ENCODE measurements at places on chromosomes 16 and 17.

DNA sequence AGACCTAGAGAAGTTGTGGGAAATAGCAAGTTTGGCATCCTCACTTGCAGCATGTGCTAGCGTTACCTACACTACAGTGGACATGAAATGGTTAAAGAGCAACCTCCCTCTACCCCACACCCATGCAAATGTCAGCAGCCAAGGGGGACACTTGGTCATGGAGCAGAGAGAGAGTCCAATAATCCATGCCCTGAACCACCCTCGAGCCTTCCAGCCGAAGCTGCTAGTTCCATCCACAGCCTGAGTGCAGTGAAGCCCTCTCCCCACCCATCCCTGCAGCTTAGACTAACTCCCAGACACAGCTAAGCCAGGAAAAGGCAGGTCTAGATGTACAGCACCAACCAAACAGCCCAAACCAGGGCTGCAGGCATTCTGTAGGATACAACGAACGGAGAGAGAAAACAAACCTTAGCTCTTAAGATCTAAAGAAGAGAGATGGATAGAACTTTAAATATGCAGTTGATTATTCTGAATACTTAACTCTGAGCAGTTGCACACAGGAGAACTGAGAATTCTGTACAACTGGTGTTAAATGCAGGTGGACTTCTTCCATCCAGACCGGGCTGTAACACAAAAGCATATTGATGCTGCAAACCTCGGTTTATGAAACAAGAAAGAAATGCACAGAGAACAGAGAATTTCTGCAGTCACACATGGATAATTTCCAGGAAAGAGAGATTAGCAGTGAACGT lies 93.8 kb downstream of the SALL1 start:
- DNase-seq, result no peak

GRCh38 chr16:82043680-82044584 lies 8.9 kb downstream of the HSD17B2 start:
- no peak for DNase-seq

- peak; percentile 21 for DNase-seq
Observed at GRCh38 chr16:78796221-78796866, 696.9 kb downstream of the WWOX start.

DNA sequence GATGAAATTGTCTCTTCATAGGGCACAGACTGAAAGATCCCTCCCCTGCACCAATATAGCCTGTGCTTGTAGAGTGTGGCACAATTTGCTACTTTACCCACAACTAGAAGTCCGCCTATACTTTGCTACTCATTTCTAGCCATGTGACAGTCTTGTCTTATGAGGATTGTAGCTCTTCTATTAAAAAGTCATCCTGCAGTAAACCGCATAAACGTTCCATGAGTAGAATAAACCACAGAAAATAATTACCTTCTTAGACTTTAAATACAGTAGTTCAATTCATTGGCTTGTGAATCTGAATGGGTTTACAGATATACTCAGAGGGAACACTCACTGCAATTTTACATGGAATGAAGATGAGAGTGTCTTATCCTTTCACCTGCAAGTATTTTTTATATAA lies 4.4 kb downstream of the KRT27 start:
- no peak for DNase-seq

DNA sequence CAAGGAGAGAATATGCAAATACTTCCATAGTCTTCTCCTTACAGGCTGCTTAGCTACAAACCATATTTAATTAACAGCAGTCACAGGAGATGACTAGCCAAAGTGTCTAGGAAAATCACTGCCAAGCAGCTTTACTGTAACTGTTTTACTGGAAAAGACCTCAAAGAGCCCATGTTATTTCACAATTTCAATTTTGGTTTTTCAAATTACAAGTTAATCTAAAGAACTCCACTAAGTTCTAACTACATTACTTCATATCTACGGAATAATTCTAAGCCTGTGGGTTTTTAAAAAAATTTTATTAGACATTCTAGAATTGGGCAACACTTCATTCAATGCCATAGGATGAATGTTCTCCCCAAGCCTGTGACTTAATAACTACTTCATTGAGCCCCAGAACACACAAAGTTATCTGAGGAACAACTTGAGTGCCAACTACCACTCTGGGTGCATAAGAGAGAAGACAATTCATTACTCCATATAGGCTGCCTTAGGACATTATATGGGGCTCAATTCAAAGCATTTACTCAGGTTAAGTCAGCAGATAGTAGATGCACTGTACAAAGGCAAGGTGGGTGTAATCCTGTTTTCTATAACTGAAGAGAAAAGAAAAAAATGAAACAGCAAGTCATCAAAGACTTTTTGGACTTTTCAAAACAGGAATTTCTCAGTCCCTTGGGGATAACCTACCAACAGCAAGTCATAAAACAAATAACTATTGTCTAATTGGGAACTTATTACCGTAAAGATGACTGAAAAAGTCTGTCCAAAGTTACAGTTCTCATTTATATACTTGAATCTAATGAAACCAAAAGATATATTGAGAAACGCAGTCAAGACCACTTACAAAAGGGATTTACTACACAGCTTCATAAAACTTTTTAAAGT lies 33.0 kb downstream of the STAT3 start:
- DNase-seq, result no peak

GRCh38 chr17:46033392-46033791 lies 34.3 kb downstream of the STH start:
- DNase-seq, result no peak

- no peak for DNase-seq
Observed at GRCh38 chr17:61307905-61308886, 91.4 kb upstream of the TBX2 start.

GRCh38 chr16:8880839-8881510 lies 1.2 kb upstream of the LITAFD start:
- DNase-seq, result no peak

- no peak for DNase-seq
Observed at GRCh38 chr17:70484496-70484895, 315.2 kb downstream of the KCNJ2 start.

GRCh38 chr16:58490065-58490464 lies 9.9 kb upstream of the NDRG4 start:
- DNase-seq, result no peak

DNA sequence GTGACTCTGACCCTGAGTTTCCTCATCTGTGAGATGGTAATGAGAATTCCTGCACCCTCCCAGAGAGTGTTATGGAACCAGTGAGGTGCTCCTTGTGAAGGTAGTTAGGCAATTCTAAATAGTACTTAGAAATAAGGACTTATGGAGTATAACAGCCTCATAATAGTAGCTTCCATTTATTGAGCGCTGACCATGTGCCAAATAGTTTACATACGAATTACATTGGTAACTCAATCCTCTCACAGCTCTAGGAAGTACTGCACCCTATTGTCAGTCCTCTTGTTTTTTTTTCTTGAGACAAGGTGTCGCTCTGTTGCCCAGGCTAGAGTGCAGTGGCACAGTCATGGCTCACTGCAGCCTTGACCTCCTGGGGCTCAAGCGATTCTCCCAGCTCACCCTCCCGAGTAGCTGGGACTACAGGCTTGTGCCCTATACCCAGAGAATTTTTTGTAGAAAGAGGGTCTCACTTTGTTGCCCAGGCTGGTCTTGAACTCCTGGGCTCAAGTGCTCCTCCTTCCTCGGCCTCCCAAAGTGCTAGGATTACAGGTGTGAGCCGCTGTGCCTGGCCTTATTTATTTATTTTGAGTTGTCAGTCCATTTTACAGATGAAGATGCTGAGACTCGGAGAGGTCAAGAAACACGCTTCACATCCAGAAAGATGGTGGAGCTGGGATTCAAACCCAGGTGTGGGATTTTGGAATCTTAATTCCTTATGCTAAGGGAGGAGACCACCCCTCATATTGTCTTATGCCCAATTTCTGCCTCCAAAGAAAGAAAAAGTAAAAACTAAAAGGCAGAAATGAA lies 2.9 kb downstream of the TNS4 start:
- DNase-seq, result no peak

GRCh38 chr17:16415031-16415924 lies at the start of gene TRPV2:
Gene TRPV2, plus strand, starts transcription at chr17:16415571. Its CDS starts 2,098 bp downstream, at chr17:16417669.
- DNase-seq, result peak; percentile 50

DNA sequence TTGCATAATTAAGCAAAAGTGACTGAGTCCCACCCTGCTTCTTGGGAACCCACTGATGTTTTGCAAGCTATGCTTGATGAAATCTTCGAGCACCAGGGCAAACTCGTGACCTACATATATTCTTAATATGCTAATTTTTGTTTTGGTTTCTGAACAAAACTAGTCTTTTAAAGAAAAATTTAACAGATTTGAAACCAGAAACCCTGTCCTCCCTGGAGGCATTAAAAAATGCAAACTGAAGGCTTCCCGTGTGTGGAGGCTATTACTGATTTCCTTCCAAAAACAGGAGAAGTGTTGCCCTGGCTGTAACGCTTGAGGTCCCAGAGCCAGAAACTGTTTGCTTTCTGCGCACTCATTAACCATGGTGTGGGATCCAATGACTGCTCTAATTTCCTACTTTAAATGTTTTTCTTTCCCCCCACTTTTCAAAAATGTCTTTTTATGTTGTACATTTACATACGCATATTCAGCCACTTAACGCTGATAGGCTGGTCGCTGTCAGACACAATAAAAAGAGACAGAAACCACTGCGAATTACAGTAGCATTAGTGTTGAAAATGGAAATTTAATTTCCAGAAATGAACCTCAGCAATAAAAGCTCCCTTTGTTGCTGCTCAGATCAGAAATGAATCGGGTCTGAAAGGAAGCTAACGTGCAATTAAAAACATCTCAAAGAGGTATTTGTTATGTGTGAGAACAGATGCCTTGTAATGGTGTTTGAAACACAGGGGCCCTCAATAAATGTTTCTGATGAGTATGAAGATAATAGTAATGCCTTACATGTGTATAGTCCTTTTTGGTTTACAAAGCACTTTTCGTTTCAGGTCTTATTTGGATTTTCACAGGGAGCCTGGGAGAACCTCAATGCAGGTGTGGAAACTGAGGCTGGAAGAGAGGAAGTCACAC lies 39.9 kb upstream of the IRX6 start:
- no peak for DNase-seq

DNA sequence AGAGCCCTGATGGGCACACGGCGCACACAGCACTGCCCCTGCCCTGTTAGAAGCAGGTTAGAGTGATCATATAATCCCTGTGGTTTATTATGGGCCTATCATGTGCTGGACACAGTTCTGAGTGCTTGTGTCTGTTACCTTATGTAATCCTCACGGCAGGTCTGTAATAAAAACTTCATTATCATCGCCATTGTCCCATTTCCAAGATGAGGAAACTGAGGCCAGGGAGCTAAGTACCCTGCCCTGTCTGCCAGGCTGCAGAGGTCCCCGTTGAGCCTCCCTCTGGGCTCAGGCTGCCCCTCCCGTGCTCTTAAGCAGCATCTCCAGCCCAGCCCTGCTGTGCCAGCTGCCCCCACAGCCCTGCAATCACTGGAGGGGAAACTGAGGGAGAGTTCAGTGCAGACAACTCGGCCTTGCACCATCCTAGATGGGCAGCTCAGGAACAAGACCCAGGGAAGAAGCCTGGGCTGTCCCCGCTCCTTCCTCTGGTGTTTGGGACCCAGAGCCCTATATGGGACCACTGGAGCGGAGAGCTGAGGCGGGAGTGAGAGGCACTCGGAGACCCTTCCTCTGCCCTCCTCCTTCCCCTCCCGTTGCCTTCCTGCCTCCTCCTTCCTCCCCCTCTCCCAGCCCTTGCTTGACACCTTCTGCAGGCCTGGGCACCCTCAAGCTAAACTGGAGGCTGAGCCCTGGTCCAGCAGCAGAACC lies 42.0 kb downstream of the WNT3 start:
- DNase-seq, result no peak

- DNase-seq, result no peak
Observed at GRCh38 chr16:11256661-11257130, 692 bp upstream of the SOCS1 start.

GRCh38 chr16:51670527-51670926 lies 519.5 kb upstream of the SALL1 start:
- no peak for DNase-seq

DNA sequence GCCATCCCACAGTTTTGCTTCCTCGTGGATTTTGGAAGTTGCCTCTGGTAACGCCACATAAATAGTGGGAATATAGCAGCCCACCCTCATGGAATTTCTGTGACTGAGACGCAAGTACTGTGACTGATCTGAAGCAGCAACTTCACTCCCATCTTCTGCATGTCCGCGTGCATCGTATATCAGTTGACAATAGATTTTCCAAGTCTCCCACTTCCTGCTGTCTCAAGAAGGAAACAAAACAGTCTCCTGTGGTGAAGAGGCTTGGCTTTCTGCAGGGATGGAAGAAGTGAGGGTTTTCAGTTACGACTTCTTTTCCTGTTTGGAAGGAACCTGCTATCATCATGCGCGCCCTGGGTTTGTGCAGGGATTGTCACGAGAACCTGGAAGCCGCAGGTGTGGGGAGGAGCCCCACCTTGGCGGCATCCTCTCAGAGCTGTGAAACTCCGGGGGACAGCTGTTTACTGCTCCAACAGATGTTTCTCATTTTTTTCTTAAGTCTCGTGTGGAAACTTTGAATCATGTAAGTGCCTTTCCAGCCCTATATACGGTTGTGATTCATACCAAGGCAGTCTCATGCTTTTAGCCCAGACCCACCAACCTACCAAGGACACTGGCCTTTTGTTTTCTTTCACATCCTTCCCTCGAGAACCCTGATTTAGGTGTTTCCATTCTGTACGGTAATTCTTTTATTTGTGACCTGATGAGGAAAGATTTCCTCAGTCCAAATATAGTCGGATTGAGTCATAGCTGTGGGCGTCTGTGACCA lies 57.5 kb downstream of the WIPI1 start:
- peak; percentile 82 for DNase-seq

DNA sequence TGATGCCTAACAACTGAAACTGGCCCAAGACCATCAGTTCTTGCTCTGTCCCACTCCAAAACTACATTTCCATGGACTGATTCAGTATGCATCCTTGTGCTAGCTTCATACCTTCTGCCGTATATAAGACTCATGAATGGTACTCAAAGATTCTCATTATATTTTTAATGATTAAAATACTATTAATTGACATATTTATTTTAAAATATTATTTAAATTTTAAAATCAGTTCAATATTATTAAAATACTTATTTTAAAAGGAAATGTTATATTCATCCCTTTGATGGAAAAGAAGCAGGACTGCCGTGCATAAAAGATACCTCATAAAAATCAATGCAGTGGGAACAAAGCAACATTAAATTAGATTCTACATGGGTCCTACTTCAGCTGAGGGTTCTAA lies 153.4 kb downstream of the AXIN2 start:
- no peak for DNase-seq

DNA sequence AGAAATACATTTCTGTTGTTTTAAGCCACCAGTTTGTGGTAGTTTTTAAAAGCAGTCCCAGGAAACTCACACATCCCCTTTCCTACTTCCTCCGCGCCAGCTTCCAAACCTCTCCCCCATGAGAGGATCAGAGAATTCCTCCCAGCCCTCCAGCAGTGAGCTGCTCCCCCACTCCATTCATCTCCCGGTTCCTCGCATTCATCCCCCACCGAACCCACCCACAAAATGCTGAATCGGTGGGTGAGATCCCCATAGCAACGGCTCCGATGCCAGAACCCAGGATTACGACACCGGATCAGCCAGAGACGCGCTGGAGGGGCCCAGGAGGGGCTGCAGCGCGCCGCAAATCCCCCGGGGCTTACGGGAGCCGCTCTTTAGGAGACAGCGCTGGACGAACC lies 251.4 kb upstream of the RPL38 start:
- no peak for DNase-seq
